ENCODE measurements at places on chromosomes 1 and 21.

GRCh38 chr1:52857443-52857842 lies 14.9 kb downstream of the ZYG11A start:
- no peak for DNase-seq

DNA sequence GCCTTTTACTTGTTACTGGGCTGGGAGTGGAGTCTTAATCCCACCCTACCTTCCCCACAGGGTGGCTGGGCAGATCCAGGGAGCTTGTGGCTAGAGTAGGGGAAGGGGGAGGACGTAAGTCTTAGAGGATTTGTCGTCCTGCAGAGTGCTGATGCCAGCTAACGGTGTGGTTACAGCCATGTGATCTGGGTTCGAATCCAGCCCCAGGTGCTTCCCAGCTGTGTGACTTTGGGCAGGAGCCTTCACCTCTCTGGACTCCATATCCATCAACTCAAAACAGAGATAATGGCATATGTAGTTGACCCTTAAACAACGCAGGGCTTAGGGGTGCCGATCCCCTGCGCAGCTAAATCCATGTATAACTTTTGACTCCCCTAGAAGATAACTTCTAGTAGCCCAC lies 108.4 kb upstream of the TMEM51 start:
- DNase-seq, result no peak

- DNase-seq, result no peak
Observed at GRCh38 chr21:41656946-41657525, 109.8 kb downstream of the RIPK4 start.

- peak; percentile 16 for DNase-seq
Observed at GRCh38 chr1:67908250-67908936, 75.1 kb upstream of the GNG12 start.

DNA sequence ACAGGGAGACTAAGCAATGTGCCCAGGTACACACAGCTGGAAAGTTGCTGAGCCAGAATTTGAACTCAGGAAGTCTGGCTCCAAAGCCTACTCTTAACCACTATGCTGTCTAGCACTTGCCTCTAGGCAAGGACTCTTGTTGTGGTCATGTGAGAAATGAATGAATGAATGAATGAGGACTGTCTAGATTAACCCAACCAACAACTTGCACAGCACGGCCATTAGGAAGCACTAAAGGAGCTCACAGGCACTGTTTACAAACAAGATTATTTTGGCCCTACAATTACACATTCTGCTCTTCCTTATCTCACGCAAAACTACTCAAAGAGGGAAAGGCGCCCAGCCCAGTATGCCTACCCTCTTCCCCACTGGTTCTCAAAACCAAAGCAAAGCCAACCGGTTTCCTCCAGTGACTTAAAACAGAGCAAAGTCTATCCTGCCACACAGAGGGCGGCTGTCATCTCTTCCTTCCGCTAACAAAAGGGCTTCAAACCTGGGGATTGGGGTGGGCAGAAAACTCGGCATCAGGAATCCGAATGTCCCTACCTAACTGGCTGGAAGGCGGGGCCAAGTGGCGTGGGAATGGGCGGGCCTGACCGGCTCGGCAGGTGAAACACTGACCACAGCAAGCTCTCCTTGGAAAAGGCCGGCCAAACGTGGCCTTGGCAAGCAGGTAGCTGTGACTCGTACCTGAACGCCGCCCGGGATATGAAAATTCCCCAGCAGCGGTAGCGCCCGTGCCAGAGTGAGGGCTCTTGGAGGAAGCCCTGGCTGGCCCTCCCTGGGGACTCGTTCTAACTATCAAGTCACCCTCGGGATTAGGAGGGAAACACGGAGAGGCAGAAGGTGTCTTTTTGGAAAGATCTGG lies 948 bp downstream of the STK40 start:
- DNase-seq, result peak; percentile 78

DNA sequence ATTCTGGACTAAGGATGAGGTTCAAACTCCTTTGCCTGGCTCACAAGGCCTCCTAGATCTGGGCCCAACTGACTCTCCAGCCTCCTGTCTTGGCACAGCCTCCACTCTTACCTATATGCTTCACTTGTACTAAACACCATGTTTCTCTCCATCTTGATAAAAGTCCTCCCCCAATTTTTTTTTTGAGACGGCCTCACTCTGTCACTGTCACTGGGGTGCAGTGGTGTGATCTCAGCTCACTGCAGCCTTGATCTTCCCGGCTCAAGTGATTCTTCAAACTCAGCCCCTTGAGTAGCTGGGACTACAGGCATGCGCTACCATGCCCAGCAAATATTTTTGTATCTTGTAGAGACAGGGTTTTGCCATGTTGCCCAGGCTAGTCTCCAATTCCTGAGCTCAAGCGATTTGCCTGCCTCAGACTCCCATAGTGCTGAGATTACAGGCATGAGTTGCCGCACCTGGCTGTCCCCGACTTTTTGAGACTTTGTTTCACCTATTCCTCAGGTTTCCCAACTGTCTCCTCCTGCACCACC lies 39.7 kb downstream of the CD34 start:
- DNase-seq, result no peak

- DNase-seq, result peak; percentile 82
Observed at GRCh38 chr1:27136998-27137542, 17.9 kb downstream of the SLC9A1 start.

DNA sequence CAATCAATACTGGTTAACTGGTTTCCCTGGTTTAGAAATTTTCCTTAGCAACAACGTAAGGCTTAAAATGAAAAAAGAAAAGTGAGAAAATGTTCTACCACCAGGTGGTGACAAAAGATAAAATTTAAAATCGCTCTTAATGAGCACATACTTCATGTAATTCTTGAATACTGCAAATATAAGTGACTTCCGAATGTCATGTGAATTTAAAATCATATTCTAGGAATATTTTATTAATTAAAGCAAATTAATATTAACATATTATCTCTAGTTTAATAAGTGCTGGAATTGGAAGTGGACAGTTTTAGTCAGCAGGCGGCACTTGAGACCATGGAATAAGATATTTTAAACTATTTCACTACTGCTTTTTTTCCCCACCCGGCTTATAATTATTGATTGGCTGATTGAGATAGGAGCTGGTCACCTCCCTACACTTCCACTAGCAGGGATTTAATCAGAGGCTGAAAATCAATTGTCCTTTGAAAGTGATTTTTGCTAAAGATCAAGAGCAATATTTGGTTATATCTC lies 5.0 kb upstream of the ADAMTS1 start:
- peak; percentile 38 for DNase-seq

DNA sequence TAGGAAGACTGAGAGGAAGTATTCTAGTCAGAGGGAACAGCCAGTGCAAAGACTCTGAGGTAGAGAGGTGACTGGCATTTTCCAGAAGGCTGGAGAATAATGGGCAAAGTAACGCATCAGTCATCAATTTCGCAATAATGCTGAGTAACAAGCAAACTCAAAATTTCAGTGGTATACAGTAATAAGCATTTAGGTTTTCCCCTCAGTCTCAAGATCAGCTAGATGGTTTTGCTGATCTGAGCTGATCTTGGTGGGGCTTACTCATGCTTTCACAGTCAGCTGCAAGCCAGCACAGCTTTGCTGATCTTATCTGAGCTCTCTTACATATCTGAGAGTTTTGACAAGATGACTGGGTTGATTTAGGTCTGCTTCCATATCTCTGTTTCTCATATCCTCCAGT lies 108.7 kb downstream of the TSEN15 start:
- no peak for DNase-seq

- peak; percentile 76 for DNase-seq
Observed at GRCh38 chr21:37119421-37120218, 46.6 kb downstream of the TTC3 start.

GRCh38 chr1:203915811-203916210 lies 54.4 kb downstream of the SNRPE start:
- no peak for DNase-seq

- no peak for DNase-seq
Observed at GRCh38 chr1:79059341-79059740, 52.8 kb upstream of the ADGRL4 start.

- DNase-seq, result no peak
Observed at GRCh38 chr1:19040010-19040680, 83.7 kb upstream of the IFFO2 start.
